Activated CD8-positive, alpha-beta memory T cell treated with anti-CD3 and anti-CD28 coated beads, Interleukin-2, amount 10 ng/mL, durations not matched to agents 7 days and 5 days (primary cell): ENCODE measurements at places on chromosomes 2 and 18. TPM values are rescaled to one million over a fixed set of nuclear protein-coding genes. Genes with fewer than 3 reads are reported as not detected.

GRCh38 chr2:130150181-130151144 is 5.6 kb upstream of the CCDC74B start:
- DNase-seq: no peak
- peaks cover 6% of the 10 kb centered on the region for H3K36me3 ChIP-seq
- no peak overlapping the region for H3K27ac ChIP-seq
- H3K4me3 ChIP-seq: no peak overlapping the region
- peaks cover 4% of the 10 kb centered on the region for H3K4me1 ChIP-seq
- no peaks in the 10 kb centered on the region for H3K27me3 ChIP-seq

SCN3A gene
- not detected for total RNA-seq

DNA sequence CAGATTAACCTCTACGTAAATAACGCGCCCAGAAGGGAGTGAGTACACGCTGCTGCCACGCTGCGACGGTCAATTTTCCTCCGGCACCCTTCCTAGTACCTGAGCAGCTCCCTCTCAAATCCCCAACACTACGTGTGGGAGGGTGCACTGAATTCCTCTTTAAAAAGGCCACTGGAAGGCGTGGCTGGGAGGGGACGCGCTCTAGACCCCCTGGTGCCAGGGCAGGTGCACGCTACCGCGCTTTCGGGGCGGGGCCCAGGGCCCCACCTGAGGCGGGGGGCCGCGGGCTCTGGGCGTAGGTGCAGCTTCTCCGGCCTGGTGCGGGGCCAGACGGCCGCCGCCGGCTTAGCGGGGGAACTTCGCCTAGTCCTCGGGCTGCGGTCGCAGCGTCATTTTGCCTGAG is 668 bp upstream of the ANKRD12 start:
- H3K27ac ChIP-seq: peak overlapping the region; percentile 98
- peaks cover 46% of the 10 kb centered on the region for H3K4me1 ChIP-seq
- peak overlapping the region; percentile 95 for H3K4me3 ChIP-seq
- peaks cover 55% of the 10 kb centered on the region for H3K36me3 ChIP-seq

- DNase-seq: no peak
- no peak overlapping the region for H3K27ac ChIP-seq
- peaks cover 2% of the 10 kb centered on the region for H3K27me3 ChIP-seq
- no peaks in the 10 kb centered on the region for H3K36me3 ChIP-seq
- H3K4me3 ChIP-seq: no peak overlapping the region
Measured at GRCh38 chr2:99811544-99811943, 321.7 kb upstream of the REV1 start.

FAHD2A gene
- 38.6 TPM for total RNA-seq

DNA sequence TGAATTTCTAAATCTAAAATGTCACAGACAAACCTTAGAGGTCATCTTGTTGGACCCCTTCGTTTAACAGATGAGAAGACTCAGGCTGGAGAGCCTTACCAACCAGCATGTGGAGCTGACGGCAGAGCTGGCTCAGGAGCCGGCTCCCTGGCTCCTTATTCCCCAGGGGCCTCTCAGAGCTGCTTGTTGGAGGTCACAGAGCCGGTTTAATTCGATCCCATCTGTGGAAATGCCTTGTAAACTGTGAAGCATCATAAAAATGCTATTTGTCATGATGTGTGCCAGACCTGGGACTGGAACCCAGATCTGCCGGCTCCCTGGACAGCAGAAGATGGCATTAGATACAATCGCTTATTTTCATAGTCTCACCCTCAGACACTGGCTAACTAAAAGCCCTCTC is 8.2 kb upstream of the CIB4 start:
- peak; percentile 18 for DNase-seq
- H3K36me3 ChIP-seq: no peaks in the 10 kb centered on the region
- no peak overlapping the region for H3K4me3 ChIP-seq
- H3K4me1 ChIP-seq: no peaks in the 10 kb centered on the region
- H3K27me3 ChIP-seq: peaks cover 43% of the 10 kb centered on the region

DNA sequence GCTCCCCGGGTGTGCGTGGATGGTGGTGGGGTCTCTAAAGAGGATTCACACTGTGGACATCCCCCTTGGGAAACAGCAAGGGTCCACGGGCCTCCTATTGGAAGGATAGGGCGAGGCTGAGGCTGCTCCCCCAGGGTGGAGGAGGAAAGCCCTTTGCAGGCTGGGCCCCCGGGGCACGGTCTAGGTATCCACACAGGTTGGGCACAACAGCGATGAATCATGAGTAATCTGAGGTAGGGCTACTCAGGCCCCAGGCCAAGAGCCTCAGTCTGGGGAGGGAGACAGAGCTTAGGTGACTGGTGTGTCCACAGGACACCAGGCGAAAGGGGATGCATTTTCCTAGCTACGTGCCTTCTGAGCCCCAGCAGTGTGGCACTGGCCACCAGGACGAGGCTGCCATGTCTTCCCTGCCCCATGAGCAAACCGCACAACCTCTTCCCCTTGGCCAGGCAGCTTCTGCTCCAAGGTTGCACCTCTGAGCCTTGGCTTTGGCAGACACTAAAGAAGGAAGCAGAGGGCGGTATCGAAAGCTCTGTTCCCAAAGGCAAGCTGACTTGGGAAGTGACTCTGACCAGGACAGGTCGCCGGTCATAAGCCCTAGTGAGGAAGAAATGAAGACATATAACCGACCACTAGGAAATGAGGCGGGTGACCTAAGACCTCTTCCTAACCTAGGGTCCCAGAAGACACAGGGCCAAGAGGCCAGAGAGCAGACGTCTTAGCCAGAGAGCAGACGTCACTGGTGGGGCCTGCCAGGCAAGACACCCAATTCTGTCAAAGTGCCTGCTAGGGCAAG is 14.6 kb upstream of the SEMA4C start:
- DNase-seq: no peak
- no peak overlapping the region for H3K4me3 ChIP-seq
- H3K27ac ChIP-seq: no peak overlapping the region
- no peaks in the 10 kb centered on the region for H3K27me3 ChIP-seq

GRCh38 chr2:161979490-161979889 is 94.5 kb downstream of the DPP4 start:
- peaks cover 36% of the 10 kb centered on the region for H3K36me3 ChIP-seq
- H3K4me3 ChIP-seq: peak overlapping the region; percentile 63
- no peak for DNase-seq

GRCh38 chr18:34783501-34783900 is 73.4 kb downstream of the DTNA start:
- H3K36me3 ChIP-seq: no peaks in the 10 kb centered on the region
- H3K27me3 ChIP-seq: peaks cover 8% of the 10 kb centered on the region
- H3K4me1 ChIP-seq: peaks cover 3% of the 10 kb centered on the region
- no peak for DNase-seq
- no peak overlapping the region for H3K27ac ChIP-seq

RAB6C gene
- total RNA-seq: not detected

ABCG8 gene
- total RNA-seq: not detected

- no peaks in the 10 kb centered on the region for H3K27me3 ChIP-seq
- H3K4me3 ChIP-seq: no peak overlapping the region
Measured at GRCh38 chr2:153551698-153552097, 73.1 kb upstream of the RPRM start.

LOXHD1 gene
- total RNA-seq: 0.06 TPM

DSG2 gene
- total RNA-seq: 0.09 TPM
